ENCODE measurements at places on chromosomes 7 and 10.

GRCh38 chr10:36725581-36726520 lies 399.5 kb upstream of the ANKRD30A start:
- no peak for DNase-seq

DNA sequence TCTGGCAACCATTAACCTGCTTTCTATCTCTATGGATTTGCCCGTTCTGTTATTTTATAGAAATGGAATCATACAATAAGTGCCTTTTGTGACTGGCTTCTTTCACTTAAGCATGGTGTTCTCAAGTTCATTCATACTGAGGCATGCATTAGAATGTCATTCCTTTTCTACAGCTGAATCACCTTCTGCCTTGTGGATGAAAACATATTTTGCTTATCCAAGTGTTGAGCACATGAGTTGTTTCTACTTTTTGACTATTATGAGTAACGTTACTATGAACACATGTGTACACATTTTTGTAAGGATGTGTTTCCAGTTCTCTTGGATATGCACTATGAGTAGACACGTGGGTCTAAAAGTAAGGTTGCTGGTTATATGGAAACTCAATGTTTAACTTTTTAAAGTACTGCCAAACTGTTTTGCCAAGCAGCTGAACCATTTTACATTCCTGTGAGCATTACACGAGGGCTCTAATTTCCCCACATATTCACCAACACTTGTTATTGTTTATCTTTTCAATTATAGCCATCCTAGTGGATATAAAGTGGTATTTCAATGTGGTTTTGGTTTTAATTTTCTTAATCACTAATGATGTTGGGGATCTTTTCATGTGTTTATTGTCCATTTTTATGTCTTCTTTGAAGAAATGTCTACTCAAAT lies 241.3 kb downstream of the FANK1 start:
- DNase-seq, result no peak

GRCh38 chr10:48879451-48879850 lies 60.2 kb downstream of the LRRC18 start:
- no peak for DNase-seq

DNA sequence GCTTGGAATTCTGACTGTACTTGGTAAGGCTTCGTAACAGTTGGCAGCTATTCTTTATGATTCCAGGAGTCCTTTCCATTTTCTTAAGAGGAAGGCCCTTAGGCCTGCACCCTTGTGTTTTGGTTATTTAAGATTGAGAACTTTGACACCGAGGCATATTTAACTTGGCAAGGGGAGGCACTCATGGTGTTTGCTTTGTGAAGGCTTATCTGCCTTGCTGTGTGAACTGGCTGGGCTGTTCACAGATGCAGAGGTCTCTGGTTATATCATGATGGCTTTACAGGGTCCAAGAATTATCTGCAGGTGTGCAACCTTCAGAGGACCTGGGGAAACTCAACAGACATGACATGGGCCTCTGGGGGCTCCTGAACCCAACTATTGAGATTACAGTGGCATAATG lies 833 bp upstream of the PNLIPRP1 start:
- no peak for DNase-seq

GRCh38 chr10:132946-133898 lies 2.0 kb upstream of the ZMYND11 start:
- DNase-seq, result no peak

GRCh38 chr7:17020250-17020649 lies 138.5 kb upstream of the AGR3 start:
- no peak for DNase-seq

DNA sequence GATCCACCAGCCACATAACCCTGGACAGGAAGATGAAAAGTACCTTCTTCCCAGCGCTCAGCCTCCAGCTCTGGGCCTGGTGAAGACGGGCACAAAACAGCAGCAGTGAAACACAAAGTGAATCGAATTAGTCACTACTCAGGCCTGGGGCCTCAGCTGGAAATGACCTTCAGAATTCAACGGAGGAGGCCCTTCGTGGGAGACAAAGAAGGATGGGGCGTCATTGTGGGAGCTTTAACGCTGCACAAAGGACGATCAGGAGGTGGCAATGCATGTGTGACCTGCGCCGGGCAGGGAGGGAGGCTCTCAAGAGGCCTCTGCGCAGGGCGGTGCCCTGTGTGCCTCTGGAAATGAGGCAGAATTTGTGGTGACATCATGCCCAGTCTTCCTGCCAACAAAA lies 161.9 kb downstream of the DNAJB6 start:
- DNase-seq, result no peak

DNA sequence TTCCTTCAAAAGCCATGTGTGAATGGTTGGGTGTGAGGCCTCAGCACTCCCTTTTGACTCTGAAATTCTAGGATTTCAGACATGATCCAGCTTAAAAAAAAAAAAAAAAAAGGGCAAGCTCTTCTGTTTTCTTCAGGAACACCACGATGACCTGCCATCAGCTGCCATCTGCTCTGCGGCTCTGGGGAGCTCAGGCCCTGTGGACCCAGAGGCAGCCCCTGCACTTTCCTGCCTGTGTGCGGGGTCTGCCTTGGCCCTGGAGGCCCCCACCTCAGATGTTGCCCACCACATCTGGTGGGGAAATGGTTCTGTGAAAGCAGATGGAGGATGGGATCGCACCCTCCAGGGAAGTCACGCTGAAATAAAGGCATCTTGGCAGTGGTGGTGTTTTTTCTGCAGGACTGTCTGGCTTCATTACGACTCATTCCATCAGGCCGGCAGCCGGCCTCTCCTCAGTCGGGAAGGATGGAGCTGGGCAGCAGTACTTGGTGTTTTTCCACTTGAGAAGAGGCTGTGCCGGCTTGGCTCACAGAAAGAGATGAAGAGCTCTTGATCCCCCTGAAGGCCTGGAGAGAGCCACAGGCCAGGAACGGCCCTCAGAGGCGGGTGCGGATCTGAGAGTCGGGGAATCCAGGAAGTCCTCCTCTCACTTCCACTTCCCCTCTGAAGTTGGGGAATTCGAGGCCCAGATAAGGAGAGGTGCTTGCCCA lies 66.1 kb upstream of the AQP1 start:
- no peak for DNase-seq

DNA sequence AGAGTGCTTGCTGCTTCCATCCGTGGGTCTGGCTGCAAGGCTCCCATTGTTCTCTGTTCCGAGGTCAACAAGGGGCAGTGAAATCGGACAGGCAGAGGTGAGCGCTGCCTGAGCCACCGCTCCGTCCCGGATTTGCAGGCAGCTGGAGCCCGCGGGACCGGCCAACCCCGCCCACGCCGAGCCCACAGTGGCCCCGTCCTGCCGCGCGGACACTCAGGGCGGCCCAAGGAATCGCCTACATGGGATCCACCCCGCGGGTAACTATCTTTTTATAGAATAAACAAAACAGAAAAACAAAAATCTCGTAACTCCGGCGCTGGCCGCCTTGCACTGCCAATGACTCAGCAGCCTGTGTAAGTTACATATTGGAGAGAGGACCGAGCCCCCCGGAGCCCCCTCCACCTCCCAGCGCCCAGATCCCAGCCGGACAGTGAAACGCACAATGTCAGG lies 1.9 kb downstream of the BNIP3 start:
- no peak for DNase-seq

DNA sequence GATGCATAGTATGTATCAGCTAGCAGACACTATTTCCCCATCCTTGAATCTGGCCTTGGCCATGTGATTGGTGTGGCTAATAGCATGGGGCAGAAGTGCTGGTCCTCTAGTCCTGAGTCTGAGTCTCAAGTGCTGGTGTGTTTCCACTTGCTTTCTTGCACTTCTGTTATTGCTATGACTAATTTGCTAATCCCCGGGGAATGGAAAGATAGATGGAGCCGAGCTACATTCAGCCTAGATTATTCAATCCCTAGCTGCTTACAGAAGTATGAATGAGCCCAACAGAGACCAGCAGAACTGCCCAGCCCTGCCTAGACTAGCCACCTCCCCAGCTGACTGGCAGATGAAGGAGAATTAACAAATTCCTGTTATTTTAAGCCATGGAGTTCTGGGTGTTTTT lies 53.2 kb upstream of the SYPL1 start:
- DNase-seq, result no peak

All from activated CD4-positive, alpha-beta T cell treated with anti-CD3 and anti-CD28 coated beads, Interleukin-2, amount 50 U/mL, for 24 hours (primary cell).